Suppressor macrophage treated with lipopolysaccharide for 1 hour (primary cell): ENCODE measurements at places on chromosomes 12 and 14.
A peak's percentile ranks its signal among the peaks of the same experiment; 100 is the strongest.

DNA sequence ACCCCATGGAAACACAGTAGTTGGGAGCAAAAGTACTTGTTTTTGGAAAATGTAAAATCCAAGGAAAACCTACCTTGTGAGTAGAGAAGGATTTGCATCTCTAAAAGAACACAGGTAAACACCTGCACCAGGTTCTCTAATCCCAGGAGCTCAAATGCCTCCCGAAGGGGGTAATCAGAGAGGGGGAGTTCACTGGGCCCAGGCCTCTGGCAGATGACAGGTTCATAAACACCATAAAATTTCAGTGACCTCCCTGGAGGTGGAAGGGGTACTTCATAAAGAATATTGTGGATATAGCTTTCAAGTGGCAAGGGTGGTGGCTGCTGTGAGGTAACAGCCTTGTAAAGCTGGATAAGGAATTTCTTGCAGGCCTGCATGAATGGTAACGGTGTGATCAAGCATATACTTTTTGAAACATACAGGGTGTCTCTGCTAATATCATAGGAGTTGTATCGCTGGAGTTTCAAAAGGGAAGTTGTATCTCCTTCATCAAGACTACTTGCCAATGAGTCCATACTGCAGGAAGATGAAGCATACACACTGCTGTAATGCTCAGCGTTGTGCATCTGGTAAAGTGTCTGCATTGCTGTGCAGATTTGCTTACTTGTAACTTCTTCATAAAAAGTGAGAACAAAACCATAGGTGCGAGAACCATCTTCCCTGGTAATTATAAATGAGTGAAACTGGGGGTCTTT, 111.3 kb downstream of the DENND5B start:
- DNase-seq = no peak

GRCh38 chr14:51520087-51520486, 131.6 kb upstream of the FRMD6 start:
- no peak for DNase-seq

GRCh38 chr12:18824287-18824686, 86.4 kb downstream of the CAPZA3 start:
- DNase-seq = peak; percentile 13

DNA sequence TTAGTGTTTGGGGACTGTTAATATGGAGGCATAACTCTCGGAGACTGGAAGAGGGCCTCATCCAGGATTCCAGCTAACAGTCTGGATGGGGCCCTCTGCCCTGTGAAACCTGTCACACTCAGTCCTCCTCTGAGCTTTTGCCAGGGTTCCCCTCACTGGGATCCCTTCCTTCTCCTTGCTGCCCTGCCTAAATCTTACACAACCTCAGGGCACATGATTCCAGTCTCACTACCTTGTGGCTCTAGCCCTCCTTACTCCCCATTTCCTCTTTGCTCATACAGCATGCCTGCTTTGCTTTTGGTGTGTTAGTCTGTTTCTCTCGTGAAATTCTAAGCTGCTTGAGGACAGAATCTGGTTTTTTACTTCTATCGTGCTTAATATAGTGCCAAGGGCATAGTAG, 942 bp upstream of the GSG1 start:
- DNase-seq = peak; percentile 62

DNA sequence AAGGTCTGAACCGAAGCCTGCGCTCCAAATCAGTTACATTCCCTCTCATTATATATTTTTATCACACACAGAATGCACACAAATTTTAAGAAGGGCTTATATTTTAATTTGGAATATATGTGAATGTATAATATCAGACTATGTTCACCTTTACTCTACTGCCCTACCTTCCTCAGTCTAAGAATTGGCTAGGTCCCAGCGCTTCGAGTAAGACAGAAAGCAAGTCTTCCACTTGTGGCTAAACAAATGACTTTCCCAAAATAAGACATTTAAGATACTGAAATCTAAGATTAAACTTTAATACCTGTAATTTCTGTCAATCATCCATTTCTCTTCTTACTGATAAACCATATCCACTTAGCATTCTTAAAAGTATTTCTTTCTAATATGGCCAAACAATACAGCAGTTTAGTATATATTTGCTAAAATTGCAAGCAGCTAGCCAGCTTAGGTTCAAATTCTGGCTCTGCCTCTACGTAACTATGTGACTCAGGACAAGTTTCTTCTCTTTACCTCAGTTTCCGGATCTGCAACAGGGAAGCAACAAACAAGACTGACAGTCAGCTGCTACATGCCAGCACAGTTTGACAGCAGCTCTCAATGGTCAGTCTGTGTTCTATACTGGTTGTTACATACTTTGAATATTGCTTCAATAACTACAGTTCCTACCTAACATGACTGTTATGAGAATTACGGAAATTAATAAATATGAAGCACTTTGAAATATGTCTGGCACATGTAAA, 2.0 kb downstream of the INTS13 start:
- peak; percentile 50 for DNase-seq
